ENCODE measurements at places on chromosomes 7 and 10.

GRCh38 chr7:5478568-5479430 lies 55.2 kb upstream of the TNRC18 start:
- DNase-seq, result peak; percentile 80

GRCh38 chr7:1819259-1819841 lies 149.3 kb downstream of the ELFN1 start:
- no peak for DNase-seq

- peak; percentile 50 for DNase-seq
These were observed 728 bp downstream of the PARD3 start for GRCh38 chr10:34814223-34814912.

GRCh38 chr10:2985729-2986232 lies 81.6 kb upstream of the PFKP start:
- peak; percentile 52 for DNase-seq

DNA sequence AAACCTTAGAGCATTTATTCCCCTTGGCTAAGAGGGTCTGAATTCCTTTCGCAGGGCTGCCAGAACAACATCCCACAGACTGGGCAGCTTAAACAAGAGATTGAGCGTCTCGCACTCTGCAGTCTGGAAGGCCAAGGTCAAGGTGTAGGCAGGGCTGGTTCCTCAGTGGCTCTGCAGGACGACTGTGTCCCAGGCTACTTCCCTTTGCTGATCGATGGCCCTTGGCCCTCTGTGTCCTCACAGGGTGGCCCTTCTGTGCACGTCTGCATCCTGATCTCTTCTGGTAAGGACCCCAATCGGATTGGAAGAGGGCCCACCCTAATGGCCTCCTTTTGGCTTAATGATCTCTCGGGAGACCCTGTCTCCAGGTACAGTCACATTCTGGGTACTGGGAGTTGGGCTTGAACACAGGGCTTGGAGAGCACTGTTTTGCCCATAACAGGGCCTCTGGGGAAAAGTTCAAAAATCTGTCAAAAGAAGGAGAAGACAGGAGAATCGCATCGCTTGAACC lies 35.1 kb upstream of the DNAJB6 start:
- no peak for DNase-seq

GRCh38 chr10:48683868-48684267 lies 805 bp upstream of the WDFY4 start:
- DNase-seq, result no peak

- DNase-seq, result no peak
These were observed 183.4 kb downstream of the CCSER2 start for GRCh38 chr10:84511709-84512285.

GRCh38 chr7:148773334-148773733 lies 74.6 kb downstream of the CUL1 start:
- peak; percentile 18 for DNase-seq

- peak; percentile 90 for DNase-seq
These were observed 3.9 kb upstream of the CD36 start for GRCh38 chr7:80634505-80634904.

- DNase-seq, result peak; percentile 45
These were observed 2.7 kb downstream of the FZD9 start for GRCh38 chr7:73436031-73436929.

Data from EH (cell line).